ENCODE measurements at places on chromosomes 5 and 9.

GRCh38 chr5:57216714-57217113 is 42.9 kb downstream of the GPBP1 start:
- DNase-seq, result no peak

DNA sequence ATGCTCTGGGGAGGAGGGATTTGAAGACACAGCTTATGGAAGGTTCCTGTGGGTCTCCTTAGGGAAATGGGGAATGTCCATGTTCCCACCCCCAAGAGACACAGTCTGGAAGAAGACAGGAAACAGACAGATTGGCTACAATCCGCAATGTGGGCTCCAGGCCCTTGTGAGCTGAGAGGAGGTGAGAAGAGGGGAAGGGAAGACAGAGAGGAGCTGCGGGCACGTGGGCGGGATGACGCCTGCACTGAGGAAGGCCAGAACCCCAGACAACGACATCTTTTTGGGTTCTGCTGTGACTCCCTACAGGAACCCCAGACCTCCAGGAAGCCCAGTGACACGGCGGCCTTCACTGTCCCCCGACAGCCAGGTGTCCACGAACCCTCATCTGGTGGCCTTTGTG is 29.9 kb upstream of the NKD2 start:
- no peak for DNase-seq

GRCh38 chr5:40681363-40682153 is 1.8 kb downstream of the PTGER4 start:
- DNase-seq, result no peak

DNA sequence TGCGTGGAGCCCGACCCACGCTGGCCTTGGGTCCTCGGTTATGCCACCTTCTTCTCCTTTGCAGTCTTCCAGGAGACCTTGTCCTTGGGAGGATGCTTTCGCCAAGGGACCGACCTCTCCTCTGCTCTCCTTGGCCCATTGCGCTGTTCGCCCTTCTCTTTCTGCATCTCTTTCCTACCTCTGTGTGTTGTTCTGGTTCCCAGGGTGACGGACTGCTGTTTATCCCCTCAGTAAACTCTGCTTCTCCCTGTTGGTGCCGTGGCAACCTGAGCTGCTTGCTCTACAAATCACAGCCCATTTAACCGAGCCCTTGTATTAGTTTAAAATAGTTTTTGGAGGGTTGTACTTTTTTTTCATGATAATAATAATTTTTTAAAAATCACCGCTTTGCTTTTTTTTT is 97.9 kb downstream of the DAPK1 start:
- no peak for DNase-seq

- DNase-seq, result no peak
Measured at GRCh38 chr5:176912115-176912514, 13.0 kb upstream of the HK3 start.

All from stimulated activated CD4-positive, alpha-beta T cell treated with anti-CD3 and anti-CD28 coated beads, TNF-alpha, amount 100 ng/mL, for 1 hour (primary cell).